Pancreas (tissue), 10 donors: ENCODE measurements at places on chromosomes 3 and 15. TPM values are rescaled to one million over a fixed set of nuclear protein-coding genes. Genes with fewer than 3 reads are reported as not detected.

- no peaks in the 10 kb centered on the region for H3K4me1 ChIP-seq
- H3K36me3 ChIP-seq = no peaks in the 10 kb centered on the region
- no peak overlapping the region for H3K4me3 ChIP-seq
- no peaks in the 10 kb centered on the region for H3K27me3 ChIP-seq
- DNase-seq = no peak
- H3K27ac ChIP-seq = peak overlapping the region; percentile 33
Measured at GRCh38 chr3:105876780-105877327, 8.0 kb upstream of the CBLB start.

GRCh38 chr3:131050001-131050400, 23.3 kb downstream of the NEK11 start:
- H3K4me3 ChIP-seq = no peak overlapping the region
- H3K27ac ChIP-seq = no peak overlapping the region
- DNase-seq = no peak
- no peaks in the 10 kb centered on the region for H3K4me1 ChIP-seq
- no peaks in the 10 kb centered on the region for H3K27me3 ChIP-seq
- H3K36me3 ChIP-seq = no peaks in the 10 kb centered on the region

- no peak for DNase-seq
- no peak overlapping the region for H3K27ac ChIP-seq
- H3K4me3 ChIP-seq = no peak overlapping the region
- H3K27me3 ChIP-seq = no peaks in the 10 kb centered on the region
Measured at GRCh38 chr3:34207806-34208205, 409.4 kb downstream of the PDCD6IP start.

DNA sequence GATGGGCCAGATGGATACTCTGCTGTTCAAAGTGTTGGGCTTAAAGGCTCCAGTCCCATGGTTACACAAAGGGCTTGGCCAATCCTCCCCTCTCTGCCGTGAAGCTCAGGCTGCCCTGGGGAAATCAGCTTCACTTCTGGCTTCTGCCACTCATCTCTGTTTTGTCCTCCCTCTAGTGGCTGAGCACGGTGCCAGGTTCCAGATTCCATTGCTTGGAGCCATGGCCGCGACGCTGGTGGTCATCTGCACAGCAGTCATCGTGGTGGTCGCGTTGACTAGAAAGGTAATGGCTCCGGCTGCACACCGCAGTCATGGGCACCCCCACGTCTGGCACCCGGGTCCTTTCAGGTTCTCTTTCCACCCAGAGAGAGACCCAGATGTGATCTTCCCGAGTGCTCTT, 5.6 kb downstream of the TIGIT start:
- no peak overlapping the region for H3K27ac ChIP-seq
- no peak overlapping the region for H3K4me3 ChIP-seq
- H3K27me3 ChIP-seq = no peaks in the 10 kb centered on the region
- DNase-seq = no peak
- H3K4me1 ChIP-seq = no peaks in the 10 kb centered on the region

DNA sequence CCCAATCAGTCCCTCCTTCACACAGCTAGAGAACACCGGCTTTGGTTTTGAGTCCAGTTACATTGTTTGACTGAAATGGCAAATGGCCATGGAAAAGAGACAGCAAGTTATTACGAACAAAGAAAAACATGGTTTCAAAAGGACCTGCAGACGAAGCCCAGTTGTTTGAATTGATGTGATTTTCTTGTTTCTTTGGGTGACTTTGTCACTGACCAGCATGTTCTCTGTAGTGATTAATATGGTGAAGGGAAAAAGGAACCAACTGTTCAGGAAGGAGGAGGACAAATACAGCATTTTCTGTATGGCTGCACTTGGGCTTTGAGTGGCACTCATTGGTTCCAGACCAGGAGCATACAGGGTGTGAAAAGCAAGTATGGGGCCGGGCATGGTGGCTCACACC, 217.4 kb upstream of the TPM1 start:
- H3K27ac ChIP-seq = no peak overlapping the region
- no peak overlapping the region for H3K4me3 ChIP-seq
- H3K36me3 ChIP-seq = no peaks in the 10 kb centered on the region
- DNase-seq = no peak
- H3K27me3 ChIP-seq = no peaks in the 10 kb centered on the region

GRCh38 chr15:76161153-76162035, 101.6 kb downstream of the TMEM266 start:
- no peak for DNase-seq
- no peaks in the 10 kb centered on the region for H3K27me3 ChIP-seq
- H3K4me3 ChIP-seq = no peak overlapping the region
- H3K27ac ChIP-seq = no peak overlapping the region
- H3K4me1 ChIP-seq = peaks cover 24% of the 10 kb centered on the region

- H3K4me3 ChIP-seq = no peak overlapping the region
- no peaks in the 10 kb centered on the region for H3K4me1 ChIP-seq
- no peaks in the 10 kb centered on the region for H3K27me3 ChIP-seq
- H3K36me3 ChIP-seq = no peaks in the 10 kb centered on the region
- no peak overlapping the region for H3K27ac ChIP-seq
- DNase-seq = no peak
Measured at GRCh38 chr15:85870216-85871014, 75.7 kb upstream of the KLHL25 start.

GRCh38 chr3:39388741-39389248, 5.6 kb downstream of the SLC25A38 start:
- H3K4me3 ChIP-seq = no peak overlapping the region
- H3K27me3 ChIP-seq = no peaks in the 10 kb centered on the region
- H3K4me1 ChIP-seq = peaks cover 14% of the 10 kb centered on the region
- no peak overlapping the region for H3K27ac ChIP-seq
- peaks cover 26% of the 10 kb centered on the region for H3K36me3 ChIP-seq

DNA sequence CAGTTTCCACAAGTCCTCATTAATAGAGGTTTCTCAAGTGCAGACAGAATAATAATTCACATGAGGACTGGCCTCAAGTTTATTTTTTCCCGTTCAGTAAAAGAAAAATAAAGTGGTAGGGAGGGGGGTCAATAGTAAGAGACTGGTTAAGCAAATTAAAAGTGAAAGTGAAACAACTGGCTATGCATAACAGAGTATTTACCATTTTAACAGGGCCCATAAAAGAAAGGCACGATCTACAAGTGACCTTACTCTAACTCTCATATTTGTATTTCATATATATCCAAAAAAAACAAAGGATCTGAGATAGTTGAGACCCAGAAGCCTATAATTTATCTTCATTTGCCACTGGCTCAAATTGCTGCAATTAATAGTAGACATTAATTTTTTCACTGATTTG, 686.3 kb downstream of the NTRK3 start:
- no peaks in the 10 kb centered on the region for H3K4me1 ChIP-seq
- no peak overlapping the region for H3K27ac ChIP-seq
- H3K36me3 ChIP-seq = no peaks in the 10 kb centered on the region
- H3K4me3 ChIP-seq = no peak overlapping the region
- H3K27me3 ChIP-seq = peaks cover 3% of the 10 kb centered on the region
- no peak for DNase-seq

DNA sequence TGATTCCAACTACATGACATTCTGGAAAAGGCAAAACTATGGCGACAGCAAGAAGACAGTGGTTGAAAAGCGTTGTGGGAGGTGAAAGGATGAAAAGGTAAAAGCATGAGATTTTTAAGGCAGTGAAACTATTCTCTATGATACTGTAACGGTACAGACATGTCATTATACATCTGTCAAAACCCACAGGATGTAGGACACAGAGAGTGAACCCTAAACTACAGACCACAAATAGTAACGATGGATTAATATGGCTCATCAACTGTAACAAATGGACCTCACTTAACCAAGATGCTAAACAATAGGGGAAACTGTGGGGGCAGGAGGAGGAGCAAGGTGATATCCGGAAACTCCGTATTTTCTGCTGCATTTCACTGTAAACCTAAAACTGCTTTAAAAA, 39.1 kb downstream of the MYO9A start:
- H3K36me3 ChIP-seq = no peaks in the 10 kb centered on the region
- no peak overlapping the region for H3K27ac ChIP-seq
- no peaks in the 10 kb centered on the region for H3K4me1 ChIP-seq
- DNase-seq = no peak
- H3K27me3 ChIP-seq = no peaks in the 10 kb centered on the region

Gene CCK
- not detected for total RNA-seq

Gene SPATA12
- total RNA-seq = not detected

Gene ROBO2
- total RNA-seq = 0.69 TPM

Gene TMOD2
- total RNA-seq = 1.9 TPM

Gene SLC22A13
- total RNA-seq = 0.69 TPM
